ENCODE measurements at places on chromosomes 16 and 17.

GRCh38 chr17:75843577-75844529, at the start of gene UNC13D:
UNC13D (minus strand) TSS chr17:75844404; CDS start chr17:75844337, 67 bp downstream.
- no peak for DNase-seq

DNA sequence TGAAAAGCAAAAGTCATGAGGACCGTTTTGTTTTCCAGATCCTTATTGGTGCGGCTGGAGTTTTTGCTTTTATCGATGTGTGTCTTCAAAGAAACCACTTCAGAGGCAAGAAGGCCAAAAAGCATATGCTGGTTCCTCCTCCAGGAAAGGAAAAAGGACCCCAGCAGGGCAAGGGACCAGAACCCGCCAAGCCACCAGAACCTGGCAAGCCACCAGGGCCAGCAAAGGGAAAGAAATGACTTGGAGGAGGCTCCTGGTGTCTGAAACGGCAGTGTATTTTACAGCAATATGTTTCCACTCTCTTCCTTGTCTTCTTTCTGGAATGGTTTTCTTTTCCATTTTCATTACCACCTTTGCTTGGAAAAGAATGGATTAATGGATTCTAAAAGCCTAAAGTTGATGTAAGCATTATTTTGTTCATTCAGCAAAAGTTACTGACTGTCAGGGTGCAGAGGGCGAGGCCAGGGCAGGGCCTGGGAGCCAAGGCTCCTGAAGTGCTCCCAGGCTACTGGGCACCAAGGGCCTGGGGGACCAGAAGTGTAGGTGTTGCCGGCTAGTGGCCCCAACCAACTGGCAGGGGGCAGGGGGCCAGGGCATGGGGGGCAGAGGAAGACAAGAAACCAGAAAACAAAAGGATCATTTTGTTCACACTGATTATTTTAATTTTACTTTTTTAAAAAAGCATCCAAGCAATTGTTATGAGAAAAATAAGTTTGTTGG, 8.8 kb downstream of the CMTM2 start:
- no peak for DNase-seq

DNA sequence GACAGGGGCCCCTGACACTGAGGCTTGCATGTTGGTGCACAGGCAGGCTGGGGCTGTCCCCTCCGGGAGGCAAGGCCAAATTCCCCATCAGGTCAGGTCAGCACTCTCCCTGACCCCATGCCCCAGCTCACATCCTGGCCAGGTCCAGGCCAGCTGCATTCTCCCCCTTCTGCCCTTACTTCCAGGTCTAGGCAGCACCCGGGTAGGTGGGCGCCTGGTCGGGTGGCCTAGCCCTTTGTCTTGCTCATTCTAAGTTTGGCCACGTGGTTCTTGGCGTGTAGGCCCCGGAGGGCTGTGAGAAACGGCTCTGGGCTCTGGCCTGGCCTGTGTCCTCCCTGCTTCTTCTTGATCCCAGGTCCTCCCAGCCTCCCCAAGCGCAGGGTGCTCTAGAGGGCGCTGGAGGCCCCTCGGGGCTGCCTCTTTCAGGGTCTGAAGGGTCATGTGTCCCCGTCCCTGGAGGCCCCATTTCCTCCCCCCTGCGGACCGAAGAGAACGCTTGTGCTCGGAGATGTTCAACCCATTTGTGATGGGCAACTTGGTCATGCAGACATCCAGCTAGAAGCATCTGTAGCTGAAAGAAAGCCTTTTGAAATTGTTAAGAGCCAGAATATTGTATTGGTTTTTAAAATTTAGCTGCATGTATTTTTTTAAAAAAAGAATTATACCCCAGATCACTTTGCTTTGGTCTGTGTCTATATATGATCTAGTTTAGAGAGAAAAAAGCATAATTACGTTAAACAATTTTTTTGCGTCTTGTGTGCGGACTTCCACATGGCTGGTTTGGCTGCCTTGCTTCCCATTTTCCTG, 6.7 kb downstream of the BAHCC1 start:
- no peak for DNase-seq

GRCh38 chr17:64133546-64134215, 3.7 kb upstream of the ERN1 start:
- DNase-seq, result no peak

- no peak for DNase-seq
These were observed 1681.0 kb downstream of the TP53TG3F start for GRCh38 chr16:35140293-35140986.

GRCh38 chr17:4331614-4332013, 34.9 kb downstream of the UBE2G1 start:
- no peak for DNase-seq

- peak; percentile 19 for DNase-seq
These were observed 6.7 kb upstream of the KRT31 start for GRCh38 chr17:41404024-41404671.

DNA sequence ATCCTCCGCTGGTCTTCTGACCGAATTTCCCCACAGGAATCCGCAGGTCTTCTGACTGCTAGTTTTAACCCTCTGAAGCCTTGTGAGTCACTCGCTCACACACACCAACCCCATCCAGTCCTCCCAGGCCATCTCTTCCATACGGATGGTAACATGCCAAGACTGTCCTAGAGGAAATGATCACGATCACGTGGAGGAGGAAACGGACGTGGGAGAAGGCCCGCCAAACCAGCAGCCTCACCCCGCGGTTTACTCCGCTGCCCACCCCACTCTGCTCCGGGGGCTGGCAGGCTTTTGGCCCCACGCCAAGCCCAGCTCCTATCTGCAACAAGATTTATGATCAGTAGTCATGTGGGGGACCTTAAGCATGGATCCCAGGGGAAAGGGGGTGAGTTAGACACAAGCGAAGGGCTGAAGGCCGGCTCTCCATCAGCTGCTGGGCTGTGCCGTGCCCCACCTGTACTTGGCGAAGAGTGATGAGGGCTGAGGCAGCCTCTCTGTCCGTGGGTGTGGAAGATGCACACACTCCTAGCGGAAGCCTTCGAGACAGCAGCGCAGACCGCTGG, 1.5 kb upstream of the FAAP100 start:
- DNase-seq, result no peak

DNA sequence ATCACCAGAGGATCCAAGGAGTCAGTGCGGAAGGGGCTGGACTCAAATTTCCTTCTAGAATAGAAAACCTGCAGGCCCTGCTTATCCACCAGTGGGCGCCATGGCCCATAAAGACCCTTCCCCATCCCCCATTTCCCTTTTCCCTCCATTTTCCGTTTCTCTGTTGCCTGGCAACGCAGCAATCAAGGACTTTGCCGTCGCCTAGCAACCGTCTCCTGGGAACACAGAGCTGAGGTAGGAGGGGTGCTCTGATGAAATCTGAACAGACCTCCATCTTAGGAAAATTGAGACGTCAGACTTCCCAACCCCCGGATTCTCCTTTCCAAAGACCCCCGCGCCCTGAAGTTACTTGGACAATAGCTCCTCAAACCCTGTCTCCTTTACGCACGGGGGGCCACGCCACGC, 5.7 kb downstream of the DLG4 start:
- DNase-seq, result peak; percentile 40

DNA sequence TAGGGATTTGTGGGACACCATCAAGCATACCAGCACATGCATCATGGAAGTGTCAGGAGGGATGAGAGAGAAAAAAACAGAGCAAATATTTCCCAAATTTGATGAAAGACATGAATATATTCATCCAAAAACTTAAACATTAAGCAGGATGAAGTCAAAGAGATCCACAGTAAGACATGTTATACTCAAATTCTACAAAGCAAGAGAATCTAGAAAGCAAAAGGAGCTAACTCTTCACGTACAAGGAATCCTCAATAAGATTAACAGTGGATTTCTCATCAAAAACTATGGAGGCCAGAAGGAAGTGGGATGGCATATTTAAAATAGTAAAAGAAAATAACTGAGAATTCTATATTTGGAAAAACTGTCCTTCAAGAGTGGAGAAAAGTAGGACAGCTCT, 374.8 kb downstream of the ZFHX3 start:
- no peak for DNase-seq

GRCh38 chr17:789160-789840, 7.1 kb downstream of the MRM3 start:
- no peak for DNase-seq

DNA sequence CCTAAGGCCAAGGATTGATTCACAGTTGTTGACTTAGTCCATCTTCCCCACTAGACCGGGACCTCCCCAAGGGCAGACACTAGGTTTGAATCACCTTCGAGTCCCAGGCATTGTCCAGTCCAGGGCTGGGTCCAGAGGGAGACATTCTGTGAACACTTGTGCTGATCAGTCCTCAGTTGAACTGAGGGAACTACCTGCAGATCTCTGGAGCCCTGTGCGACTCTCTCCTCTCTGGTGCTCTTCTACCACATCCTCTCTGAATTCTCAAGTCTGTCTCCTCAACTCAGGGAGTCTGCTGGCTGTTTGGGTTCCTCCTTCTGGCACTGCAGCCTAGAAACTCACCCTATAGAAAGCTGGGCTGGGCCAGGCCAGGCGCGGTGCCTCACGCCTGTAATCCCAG, 10.8 kb downstream of the ZNF232 start:
- no peak for DNase-seq

GRCh38 chr17:49557312-49558024, 18.2 kb upstream of the NXPH3 start:
- DNase-seq, result peak; percentile 13

DNA sequence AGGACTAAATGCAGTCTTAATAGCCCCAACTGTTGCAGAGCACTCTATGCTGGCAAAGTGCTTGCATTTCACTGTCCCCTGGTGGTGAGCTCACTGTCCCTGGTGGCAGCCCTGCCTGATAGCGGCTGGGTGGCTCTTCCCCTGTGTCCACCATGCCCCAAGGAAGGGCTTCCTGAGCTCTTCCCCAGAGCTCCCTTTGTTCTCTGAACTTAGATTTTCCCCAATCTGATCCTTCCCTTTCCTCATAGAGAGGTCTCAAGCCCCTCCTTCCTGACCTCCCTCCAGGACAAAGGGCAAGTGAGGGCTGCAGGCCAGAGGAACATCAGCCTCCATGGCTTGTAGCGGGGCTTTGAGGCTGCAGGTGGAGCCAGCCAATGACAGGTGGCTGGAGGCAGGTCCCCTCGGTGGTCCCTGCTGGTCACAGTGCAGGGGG, 17.0 kb downstream of the BEAN1 start:
- DNase-seq, result no peak

DNA sequence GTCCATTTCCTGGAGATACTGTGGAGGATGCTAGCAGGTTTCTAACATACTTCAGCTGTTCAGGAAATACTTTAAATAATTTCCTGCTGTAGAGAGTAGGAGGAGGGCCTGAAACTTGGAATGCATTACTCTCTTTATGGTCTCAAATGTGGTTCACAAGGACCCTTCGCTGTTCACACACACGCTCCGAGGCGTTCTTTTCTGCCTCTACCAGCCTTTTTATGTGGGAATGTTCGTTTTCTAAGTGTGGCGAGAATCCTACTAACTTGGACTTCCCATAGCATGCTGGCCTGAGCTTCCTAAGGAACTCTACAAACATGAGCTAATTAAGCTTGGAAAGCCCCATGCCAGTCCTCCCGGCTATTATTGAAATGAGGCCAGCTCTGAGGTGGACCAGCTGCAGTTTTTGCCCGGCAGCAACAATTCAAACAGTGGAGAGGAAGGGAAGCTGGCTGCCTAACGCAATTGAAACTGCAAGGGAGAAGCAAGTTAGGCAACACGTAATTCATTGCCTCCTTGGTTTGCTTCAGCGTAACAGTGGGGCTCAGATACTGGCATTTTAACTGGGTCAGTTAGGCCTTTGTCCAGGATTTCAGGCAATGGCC, 18.9 kb downstream of the KPNA2 start:
- no peak for DNase-seq

- DNase-seq, result no peak
These were observed 301.8 kb downstream of the CPPED1 start for GRCh38 chr16:12501707-12502457.

DNA sequence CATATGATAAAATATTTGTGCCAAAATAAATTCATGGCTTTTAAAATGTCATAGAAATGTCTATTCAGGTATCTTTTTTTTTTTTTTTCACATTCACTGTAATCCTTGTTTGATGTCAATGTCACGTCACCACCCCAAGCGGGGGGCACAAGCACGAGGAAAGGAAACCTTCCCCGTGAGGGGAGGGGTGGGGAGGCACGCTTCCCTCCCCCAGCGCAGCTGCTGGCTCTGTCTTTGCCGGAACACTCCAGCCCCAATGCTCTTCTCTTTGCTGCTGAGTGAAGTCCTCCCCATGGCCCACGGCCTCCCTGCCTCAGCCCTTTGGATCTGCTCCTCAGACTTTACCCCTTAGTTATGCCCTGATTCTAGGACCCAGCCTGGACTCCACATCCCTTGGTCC, 1.5 kb downstream of the SLC35G3 start:
- no peak for DNase-seq

GRCh38 chr16:30668393-30668792, 10.2 kb downstream of the FBRS start:
- no peak for DNase-seq

DNA sequence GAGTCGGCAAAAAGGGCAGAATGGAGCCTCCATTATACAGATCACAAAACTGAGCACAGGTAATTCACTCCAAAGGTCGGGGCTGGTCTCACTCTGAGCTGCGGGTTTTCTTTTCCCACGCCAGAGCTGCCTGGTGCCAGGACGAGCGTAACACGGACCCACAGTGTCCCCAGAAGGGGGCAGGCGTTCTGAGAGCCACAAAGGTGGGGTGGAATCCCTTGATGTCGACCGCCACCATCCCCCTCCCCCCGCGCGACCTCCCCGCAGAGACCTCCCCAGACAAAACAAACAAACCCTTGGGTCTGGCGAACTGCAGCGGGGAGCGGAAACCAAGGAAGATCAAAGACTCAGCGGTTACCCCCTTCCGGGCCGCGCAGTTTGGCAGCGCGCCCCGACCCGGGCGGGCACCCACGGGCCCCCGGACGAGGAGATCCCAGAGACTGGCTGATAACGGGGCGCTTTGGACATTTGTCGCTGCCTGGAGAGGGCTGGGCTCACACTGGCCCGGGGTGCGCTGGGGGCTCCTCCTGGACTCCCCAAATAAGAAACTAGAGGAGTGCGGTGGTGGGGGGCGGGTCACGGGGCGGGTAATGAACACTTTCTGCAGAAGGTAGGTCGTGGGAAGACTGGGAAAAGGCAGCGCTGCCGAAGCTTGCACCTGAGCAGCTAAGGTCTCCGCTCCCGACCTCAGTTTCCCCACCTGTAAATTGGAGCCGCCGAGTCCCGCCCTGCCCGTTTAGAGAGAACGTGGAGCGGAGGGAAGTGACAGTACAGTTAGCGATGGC, 664 bp upstream of the NKD1 start:
- DNase-seq, result peak; percentile 52

GRCh38 chr16:12794486-12795387, 8.9 kb downstream of the CPPED1 start:
- DNase-seq, result no peak

All from stimulated activated CD4-positive, alpha-beta T cell treated with anti-CD3 and anti-CD28 coated beads, Interleukin-2, amount 100 ng/mL, for 4 hours (primary cell).